Lung (tissue), 17 donors: ENCODE measurements at places on chromosomes 11 and 22. TPM values are rescaled to one million over a fixed set of nuclear protein-coding genes. Genes with fewer than 3 reads are reported as not detected.

GRCh38 chr22:23534201-23534850, 45.8 kb downstream of the IGLL1 start:
- DNase-seq = peak; percentile 82
- H3K4me1 ChIP-seq = peaks cover 59% of the 10 kb centered on the region
- no peaks in the 10 kb centered on the region for H3K36me3 ChIP-seq

DNA sequence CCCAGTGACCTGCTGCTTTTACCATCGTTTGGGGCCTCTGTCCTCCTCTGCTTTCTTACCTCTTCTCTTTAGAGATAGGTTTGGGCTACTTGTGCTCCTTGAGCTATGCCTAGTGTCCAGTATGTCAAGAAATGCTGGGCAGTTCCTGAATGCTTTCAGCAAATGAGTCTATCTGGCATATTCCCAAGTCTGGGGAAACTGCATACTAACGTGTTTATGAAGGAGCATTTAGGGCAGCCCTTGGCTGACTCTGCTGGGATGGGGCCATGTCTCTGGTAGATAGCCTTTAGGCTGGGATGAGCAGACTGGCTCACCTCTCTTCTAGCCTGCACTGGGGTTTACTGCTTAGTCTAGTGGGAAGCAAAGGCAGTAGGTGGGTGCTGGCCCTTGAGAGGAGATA, 43.7 kb upstream of the SUSD2 start:
- H3K4me1 ChIP-seq = no peaks in the 10 kb centered on the region
- H3K27ac ChIP-seq = no peak overlapping the region
- H3K36me3 ChIP-seq = peaks cover 16% of the 10 kb centered on the region
- peak; percentile 89 for DNase-seq
- no peak overlapping the region for H3K4me3 ChIP-seq

GRCh38 chr22:33057363-33057995, 702 bp downstream of the SYN3 start:
- no peak overlapping the region for H3K27ac ChIP-seq
- peaks cover 3% of the 10 kb centered on the region for H3K27me3 ChIP-seq
- H3K4me1 ChIP-seq = peaks cover 5% of the 10 kb centered on the region

GRCh38 chr11:82405421-82405820, 328.2 kb downstream of the FAM181B start:
- peaks cover 12% of the 10 kb centered on the region for H3K4me1 ChIP-seq
- no peak overlapping the region for H3K27ac ChIP-seq
- no peaks in the 10 kb centered on the region for H3K36me3 ChIP-seq
- peak; percentile 57 for DNase-seq
- no peaks in the 10 kb centered on the region for H3K27me3 ChIP-seq
- no peak overlapping the region for H3K4me3 ChIP-seq

The FEN1 gene
- total RNA-seq = 13.2 TPM

GRCh38 chr22:29443861-29444792, 5.7 kb downstream of the RFPL1 start:
- H3K4me1 ChIP-seq = no peaks in the 10 kb centered on the region
- H3K27me3 ChIP-seq = no peaks in the 10 kb centered on the region
- DNase-seq = no peak

- H3K4me1 ChIP-seq = peaks cover 8% of the 10 kb centered on the region
- no peak overlapping the region for H3K4me3 ChIP-seq
- H3K27me3 ChIP-seq = no peaks in the 10 kb centered on the region
- peak overlapping the region; percentile 54 for H3K27ac ChIP-seq
- no peak for DNase-seq
These were observed 6.0 kb upstream of the MAPK11 start for GRCh38 chr22:50276143-50276542.

The OR52I1 gene
- total RNA-seq = not detected

DNA sequence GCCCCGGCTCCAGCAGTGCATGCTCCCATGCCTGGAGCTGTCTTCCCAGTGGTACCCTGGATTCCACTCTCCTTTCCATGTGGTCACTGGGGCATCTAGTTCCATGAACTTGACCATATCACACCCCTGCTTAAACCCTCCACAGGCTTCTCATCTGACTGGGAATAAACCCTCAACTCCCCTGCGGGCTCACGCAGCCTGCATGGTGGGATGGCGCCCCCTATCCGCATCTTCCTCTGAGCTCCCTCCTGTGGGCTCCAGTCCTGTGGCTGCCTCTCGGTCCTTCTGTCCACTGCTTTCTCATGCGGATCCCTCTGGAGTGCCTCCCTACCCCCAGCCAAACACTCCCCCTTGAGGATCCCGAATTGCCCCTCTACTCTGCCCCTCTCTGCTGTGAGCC, 41.4 kb upstream of the TTLL12 start:
- no peak overlapping the region for H3K27ac ChIP-seq
- H3K27me3 ChIP-seq = no peaks in the 10 kb centered on the region
- DNase-seq = no peak
- H3K4me1 ChIP-seq = peaks cover 4% of the 10 kb centered on the region
- no peaks in the 10 kb centered on the region for H3K36me3 ChIP-seq
- no peak overlapping the region for H3K4me3 ChIP-seq

- no peak overlapping the region for H3K4me3 ChIP-seq
- no peaks in the 10 kb centered on the region for H3K27me3 ChIP-seq
- H3K36me3 ChIP-seq = no peaks in the 10 kb centered on the region
- H3K4me1 ChIP-seq = no peaks in the 10 kb centered on the region
- no peak overlapping the region for H3K27ac ChIP-seq
- DNase-seq = no peak
These were observed 521.9 kb downstream of the INSC start for GRCh38 chr11:15636521-15637089.

DNA sequence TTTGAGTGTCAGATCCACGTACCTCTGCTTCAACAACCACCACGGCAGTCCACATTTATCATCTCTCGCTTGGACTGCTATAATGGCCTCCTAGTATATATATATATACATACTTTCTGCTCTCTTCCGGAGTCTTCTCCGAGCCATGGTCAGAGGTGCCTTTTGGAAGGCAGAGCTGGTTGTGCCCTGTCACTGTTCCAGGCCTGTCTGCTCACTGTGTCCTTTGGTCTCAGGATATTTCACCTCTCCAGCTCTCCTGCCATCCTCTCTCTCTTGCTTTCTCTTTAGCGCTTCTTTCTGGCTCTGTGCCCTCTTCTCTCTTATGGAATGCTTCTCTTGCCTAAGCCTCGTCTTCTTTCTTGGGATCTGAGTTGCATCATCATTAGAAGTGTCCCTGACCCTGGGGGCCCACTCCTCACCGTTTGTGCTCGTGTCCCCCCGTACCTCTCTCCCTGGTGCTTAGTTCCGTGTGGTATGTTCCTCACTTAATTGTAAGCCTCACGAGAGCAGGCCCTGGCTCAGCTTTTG, 86.1 kb upstream of the RASSF10 start:
- no peak overlapping the region for H3K4me3 ChIP-seq
- no peaks in the 10 kb centered on the region for H3K4me1 ChIP-seq
- H3K36me3 ChIP-seq = peaks cover 13% of the 10 kb centered on the region
- peak; percentile 62 for DNase-seq
- H3K27me3 ChIP-seq = no peaks in the 10 kb centered on the region

- H3K4me1 ChIP-seq = no peaks in the 10 kb centered on the region
- no peak overlapping the region for H3K4me3 ChIP-seq
- no peaks in the 10 kb centered on the region for H3K36me3 ChIP-seq
- peak overlapping the region; percentile 80 for H3K27ac ChIP-seq
- H3K27me3 ChIP-seq = no peaks in the 10 kb centered on the region
- no peak for DNase-seq
These were observed 2.9 kb upstream of the NNMT start for GRCh38 chr11:114293201-114293711.
